ENCODE measurements at places on chromosomes 1 and 21.

DNA sequence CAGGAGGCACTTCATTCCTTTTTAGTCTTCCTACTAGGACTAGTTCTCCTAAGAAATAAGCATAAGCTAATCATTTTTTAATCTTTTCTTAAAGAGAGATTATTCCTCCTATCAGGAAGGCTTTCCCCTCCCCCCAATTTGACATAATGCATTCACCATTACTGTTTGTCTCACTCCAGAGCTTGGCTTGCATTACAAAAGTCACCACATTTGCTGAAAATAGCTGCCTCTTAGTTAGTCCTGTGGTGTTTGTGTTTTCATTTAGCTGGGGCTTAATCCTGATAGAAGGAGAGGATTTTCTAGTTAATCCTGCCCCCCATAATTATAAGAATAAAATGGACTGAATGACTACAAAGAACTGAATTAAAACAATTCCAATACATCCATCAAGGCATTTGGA lies 307.1 kb upstream of the RRP15 start:
- no peak for DNase-seq

DNA sequence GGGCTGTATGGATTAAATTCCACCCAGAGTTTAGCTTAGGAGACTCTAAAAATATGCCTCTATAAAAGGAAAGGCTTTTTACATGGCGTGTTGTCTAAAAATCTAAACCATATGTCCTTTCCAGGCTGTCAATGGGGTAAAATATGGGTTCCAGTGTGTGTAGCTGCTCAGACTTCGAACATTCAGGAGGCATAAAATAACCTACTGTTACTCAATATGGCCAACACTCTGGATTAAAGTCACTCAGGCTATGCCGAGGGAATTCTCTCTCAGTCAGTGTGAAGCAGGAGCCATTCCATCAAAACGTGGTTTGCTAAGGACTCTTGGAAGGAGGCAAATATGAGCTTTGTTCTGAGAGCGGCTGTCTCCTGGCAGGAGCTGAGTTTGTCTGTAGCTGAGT lies 135.3 kb downstream of the RUNX1 start:
- no peak for DNase-seq

GRCh38 chr21:41024746-41025254 lies 143.2 kb upstream of the BACE2 start:
- no peak for DNase-seq

DNA sequence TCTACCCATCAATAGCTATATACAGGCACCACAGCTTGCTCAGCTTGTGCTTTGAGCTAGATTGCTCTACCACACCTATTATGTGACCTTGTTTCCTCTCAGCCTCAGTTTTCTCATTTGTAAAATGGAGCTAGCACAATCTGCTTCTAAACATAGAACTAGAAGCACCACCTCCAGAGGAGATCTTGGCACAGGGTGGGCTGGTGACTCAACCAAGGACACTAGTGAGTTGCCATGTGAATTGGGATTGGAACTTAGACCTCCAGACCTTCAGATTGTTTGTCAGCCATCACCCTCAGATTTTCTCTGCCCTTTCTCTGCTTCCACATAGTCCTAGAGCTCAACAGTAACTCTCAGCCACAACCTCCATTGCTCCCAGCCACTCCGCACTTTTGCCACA lies 3.0 kb upstream of the MACO1 start:
- no peak for DNase-seq

- peak; percentile 84 for DNase-seq
Observed at GRCh38 chr1:108049178-108049819, 84.3 kb upstream of the VAV3 start.

- no peak for DNase-seq
Observed at GRCh38 chr1:38899560-38899959, 18.2 kb upstream of the GJA9 start.

DNA sequence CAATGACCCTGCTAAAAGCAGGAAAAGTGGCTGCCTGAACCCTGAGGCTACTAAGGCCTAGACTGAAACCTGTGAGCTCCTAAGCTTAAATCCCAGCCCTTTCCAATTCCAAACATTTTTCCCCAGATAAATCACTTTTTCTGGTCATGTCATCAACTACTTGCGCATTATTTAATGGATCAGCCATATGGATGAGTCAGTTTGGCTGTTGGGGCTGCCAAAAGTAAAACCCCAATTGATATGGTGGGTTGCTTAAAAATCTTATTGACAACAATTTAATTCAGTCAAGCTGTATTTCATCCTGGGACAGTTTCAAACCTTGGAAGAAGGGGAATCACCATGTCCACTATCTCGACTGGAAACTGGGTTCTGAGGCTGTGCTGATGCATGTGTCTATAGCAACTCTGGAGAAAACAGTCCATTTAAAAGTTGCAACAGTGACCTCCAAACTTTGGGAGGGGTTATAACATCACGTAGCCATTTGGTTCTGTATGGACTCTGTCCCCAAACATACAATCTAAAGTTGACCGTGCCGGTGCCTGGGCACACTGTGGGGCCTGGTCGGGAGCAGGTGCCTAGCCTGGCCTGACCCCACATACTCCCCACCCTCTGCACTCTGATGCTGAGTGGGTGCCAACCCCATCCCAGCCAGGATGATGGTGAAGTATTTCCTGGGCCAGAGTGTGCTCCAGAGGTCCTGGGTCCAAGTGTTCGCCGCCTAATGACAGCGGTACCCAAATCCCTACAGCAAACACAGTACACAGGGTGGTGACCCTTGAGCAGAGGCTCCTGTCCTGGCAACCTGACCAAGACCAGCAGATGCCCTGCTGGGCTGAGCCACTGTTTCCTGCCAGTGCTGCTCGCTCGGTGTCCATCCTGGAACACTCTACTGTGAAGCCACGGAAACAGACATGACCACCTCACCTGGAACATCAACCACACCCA lies 46.5 kb upstream of the LRRC52 start:
- DNase-seq: no peak

- DNase-seq: no peak
Observed at GRCh38 chr1:229105822-229106525, 164.9 kb upstream of the RAB4A start.

DNA sequence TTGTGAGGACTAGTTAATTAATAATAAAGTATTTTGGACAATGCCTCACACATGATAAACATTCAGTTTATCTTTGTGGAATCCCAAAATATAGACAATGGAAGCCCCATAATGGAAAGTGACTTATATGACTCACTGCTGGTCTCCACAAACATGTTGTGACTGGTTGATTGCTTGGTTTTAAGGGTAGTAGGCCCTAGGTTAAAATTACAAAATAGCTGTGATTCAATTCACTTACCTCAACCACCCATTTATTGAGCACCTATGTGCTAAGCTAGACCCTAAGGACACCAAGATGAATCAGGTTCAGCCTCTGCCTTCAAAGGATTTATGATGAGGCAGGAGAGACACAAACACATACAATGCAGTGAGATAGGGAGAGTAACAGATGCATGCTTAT lies 42.4 kb downstream of the KANK4 start:
- no peak for DNase-seq

DNA sequence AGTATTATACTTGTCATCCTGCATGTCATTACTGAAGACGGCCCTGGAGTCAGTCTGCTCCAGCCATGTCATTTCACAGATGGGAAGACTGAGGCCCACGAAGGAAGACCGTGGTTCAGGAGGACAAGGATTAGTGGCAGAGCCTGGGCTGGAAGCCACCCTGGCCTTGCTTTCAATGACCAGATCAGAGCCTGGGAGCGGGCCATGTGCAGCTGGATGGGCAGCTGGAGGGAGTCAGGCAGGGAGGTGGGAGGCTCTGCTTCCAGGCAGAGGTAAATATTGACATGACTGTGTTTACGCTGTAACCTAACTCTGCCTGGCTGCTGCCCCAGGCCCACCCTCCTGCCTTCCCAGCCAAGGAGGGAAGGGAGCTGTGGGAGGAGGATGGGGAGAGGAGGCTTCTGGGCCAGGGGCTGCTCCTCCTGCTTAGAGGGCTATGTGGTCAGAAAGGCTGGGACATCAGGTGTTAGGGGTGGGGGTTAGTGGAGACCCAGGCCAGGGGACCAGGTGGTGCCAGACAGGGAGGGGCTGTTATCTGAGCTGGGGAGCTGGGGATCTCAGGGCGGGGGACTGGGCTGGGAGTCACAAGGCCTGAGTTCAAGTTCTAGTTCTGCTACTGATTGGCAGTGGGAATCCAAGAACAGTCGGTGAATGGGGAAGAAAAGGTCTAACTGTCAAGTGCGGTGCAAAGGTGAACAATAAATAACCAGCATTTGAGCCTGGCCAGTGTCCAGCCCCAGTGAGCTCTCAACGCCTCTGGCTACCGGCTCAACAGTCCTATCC lies 48.5 kb upstream of the ECE1 start:
- DNase-seq: peak; percentile 93

- no peak for DNase-seq
Observed at GRCh38 chr1:79293611-79294010, 287.1 kb upstream of the ADGRL4 start.

DNA sequence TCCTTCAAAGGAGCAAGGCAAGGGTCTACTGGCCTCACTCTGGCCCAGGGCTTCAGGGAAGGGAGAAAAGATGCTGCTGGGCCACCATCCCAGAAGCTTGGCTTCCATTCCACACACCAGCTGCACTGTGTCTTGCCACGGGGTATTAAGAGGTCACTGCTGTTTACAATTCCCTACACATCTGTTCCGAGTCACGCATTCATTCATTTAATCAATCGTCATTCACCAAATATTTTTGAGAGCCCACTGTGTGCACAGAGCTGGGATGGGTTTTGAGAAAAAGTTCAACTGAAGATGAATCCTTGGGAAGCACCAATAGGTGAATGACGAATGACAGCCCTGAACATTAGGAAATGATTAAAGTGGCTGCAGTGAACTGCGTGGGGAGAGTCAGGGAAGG lies 101.7 kb downstream of the NAV1 start:
- no peak for DNase-seq

DNA sequence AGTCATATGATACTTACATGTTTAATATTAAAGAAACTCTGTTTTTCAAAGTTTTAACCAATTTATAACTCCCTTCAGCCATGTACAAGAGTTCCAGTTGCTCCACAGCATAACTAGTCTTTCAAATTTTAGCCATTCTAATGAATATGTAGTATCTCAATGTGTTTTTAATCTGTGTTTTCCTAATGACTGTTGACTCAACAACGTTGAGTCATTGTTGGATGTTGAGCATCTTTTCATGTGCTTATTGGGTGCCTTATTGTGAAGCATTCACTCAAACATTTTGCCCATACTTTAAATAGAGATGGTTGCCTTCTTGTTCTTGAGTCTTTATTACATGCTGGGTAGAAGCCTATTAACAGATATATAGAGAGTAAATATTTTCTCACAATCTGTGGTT lies 240.2 kb upstream of the LYPLAL1 start:
- DNase-seq: no peak

DNA sequence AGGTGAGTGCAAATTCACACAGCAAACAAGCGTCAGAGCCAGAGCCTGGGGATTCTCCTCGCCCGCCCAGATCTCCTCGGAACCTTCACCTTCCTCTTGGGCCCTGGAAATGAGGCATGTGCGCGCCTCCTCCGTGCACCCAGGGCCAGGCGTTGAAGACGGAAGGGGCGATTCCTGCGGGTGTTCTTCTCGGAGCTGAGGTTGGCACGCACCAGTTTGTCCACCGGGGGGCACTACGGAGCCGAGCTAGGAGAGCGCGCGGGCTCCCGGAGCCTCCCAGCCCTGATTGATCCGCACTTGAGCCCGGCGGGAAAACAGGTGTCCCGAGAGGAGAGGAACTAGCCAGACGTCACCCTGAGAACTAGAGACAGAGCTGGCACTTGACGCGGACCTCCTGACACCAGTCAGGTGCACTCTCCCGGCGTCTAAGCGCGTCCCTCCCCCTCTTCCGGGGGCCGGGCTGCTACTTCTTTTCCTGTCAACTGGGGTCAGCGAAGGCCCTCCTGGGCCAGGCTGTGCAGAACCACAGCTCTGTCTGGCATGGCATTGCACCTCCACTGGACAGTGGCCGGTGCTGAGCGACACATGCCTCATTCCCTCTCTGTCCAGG lies 18.3 kb upstream of the SERINC2 start:
- DNase-seq: peak; percentile 68

GRCh38 chr1:108664481-108664880 lies 3.6 kb upstream of the HENMT1 start:
- DNase-seq: no peak

DNA sequence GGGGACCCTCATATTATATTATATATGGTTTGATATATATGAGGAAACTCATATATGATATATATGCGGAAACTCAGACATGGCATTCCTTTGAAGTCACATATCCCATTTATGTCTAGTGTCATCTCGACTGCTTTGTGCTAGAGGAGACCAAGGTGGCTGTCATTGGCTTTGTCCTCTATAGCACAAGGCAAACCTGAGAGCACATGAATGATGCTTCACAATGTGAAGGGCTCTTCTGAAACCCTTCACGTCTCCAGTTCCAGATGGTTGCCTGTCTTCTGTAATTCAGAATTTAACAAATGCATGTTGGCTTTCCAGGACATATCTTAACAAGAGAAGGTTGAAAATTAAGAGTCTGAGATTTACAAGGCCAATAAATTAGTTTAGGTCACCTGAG lies 303.6 kb downstream of the BARHL2 start:
- no peak for DNase-seq

DNA sequence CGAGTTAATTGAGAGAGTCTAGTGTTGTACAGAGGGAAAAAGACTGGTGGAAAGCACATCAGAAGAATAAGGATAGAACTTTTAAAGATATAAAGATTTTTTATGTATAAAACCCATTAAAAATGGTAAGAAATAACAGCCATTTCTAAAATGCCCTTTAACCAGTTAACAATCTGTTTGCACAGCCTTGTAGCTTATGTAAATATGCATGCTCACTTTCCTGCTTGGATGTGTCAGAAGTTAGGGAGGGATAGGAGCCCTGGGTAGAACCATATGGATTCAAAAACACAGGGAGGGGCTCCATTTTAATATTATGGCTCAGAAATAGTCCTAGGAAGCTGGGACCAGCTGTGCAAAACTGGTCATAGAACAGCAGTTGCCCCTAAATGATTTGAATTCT lies 4.5 kb upstream of the EDEM3 start:
- no peak for DNase-seq

DNA sequence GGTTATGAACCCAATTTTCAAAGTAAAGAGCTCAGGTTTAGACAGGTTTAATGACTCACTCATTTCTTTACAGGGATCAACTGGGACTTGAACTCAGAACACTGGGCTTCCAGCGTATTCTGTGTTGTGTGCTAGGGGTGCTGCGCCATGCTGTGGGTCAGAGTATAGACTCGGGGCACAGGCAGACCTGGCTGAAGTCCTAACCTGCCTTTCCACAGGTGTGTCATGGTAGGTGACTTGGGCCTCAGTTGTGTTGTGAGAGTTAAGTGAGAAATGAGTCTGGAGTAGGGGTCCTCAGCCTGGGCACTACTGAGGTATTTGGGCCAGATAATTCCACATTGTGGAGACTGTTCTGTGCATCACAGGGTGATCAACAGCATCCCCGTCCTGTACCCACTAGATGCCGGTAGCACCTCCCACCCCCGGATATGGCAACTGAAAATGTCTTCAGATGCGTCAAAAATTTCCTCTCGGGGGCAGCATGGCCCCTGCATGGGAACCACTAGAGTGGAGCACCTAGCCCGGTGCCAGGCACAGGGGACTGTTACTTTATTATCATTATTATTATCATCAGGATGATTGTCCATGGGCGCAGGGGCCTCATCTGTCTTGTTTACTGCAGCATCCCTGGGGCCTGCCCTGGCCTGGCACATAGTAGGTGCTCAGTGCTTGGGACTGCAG lies 575.5 kb downstream of the PTPRU start:
- DNase-seq: no peak

Data from H4 (cell line).